ENCODE measurements at places on chromosomes 3 and 15.

- DNase-seq, result no peak
Measured at GRCh38 chr3:171293142-171293782, 166.9 kb downstream of the TNIK start.

- DNase-seq, result no peak
Measured at GRCh38 chr3:14363991-14364390, 38.4 kb upstream of the SLC6A6 start.

DNA sequence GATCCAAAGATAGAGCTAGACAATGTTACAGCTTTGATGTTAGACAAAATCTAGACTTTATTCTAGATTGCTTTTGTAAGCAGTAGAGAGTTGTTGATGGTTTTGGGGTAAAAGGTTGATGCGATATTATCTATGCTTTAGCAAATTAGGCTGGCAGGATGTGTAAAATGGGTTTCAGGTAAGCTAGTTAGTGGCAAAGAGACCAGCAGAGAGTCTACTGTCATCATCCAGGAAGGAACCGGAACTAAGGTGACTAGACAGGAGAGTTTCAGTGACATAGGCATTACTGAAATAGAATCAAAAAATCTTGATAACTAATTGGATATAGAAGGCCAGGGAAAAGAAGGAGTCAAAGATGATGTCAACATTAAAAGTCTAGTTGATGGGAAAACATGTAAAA, 11.1 kb downstream of the OR5K2 start:
- DNase-seq, result no peak

- DNase-seq, result no peak
Measured at GRCh38 chr15:86906376-86906775, 826.7 kb downstream of the AGBL1 start.

DNA sequence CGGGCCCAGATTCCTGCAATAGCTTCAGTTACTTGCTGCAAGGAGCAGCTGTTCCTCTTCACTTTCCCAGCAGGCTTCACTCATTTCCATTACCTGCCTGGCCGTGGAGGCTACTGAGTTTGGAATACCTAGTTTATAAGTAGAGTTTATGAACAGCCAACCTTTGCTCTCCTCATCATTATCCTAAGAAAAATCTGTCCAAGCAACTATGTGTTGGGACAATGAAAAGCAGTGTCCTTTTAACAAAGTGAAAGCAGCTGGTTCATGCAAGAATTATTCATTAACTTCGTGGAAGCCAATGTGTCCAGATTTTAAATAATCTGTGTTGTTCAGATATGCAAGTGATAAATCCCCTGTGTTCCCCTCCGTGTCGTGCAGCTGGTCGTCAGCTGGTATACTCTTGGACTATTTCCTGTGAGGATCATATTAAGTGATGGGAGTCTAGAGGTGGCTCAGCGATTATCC, 39.3 kb upstream of the SSR3 start:
- no peak for DNase-seq

All from liver (tissue), 10 donors.